ENCODE measurements at places on chromosomes 16 and 17.

GRCh38 chr16:64679976-64680690 is 441.7 kb downstream of the CDH11 start:
- DNase-seq = no peak

DNA sequence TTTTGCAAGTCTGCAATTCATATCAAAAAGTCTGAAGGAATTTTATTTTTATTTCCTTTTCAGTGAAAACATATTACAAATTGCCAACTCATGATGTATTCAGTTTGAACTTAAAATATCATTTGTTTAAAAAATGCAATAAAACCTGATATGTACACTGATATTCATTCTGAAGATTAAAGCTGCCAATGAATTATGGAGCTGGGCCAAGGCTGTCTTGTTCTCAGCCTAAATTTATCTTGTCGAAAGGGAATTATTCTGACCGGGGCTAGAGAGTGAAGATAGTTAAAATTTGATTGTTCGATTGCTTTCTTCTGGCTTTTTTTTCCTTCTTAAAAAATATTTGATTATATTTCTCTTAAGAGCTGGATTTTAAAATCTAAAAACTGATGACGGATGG is 54.0 kb upstream of the RBFOX1 start:
- DNase-seq = no peak

GRCh38 chr16:70747703-70748631 is 53.0 kb downstream of the VAC14 start:
- no peak for DNase-seq

GRCh38 chr17:79620207-79621038 is 9.6 kb upstream of the RBFOX3 start:
- DNase-seq = peak; percentile 3

GRCh38 chr17:74280093-74280513 is 6.1 kb downstream of the DNAI2 start:
- peak; percentile 30 for DNase-seq

- DNase-seq = no peak
Measured at GRCh38 chr16:89621698-89622409, 8.4 kb downstream of the DPEP1 start.
